ENCODE measurements at places on chromosomes 7 and 10. TPM values are rescaled to one million over a fixed set of nuclear protein-coding genes. Genes with fewer than 3 reads are reported as not detected.

DNA sequence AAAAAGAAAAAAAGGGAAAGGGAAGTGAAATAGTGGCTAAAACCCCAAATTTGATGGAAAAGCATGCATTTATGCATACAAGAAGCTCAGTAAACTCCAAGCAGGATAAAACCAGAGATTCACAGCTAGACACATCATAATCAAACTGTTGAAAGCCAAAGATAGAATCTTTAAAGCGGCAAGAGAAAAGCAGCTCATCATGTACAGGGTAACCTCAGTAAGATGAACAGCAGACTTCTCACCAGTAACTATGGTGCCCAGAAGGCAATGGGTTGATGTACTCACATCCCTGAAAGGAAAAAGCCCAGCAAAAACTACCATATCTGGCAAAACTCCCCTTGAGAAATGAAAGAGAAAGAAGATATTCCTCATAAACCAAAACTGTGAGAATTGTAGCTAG lies 60.4 kb downstream of the TPST1 start:
- H3K27me3 ChIP-seq, result no peaks in the 10 kb centered on the region
- no peaks in the 10 kb centered on the region for H3K36me3 ChIP-seq
- DNase-seq, result no peak
- no peak overlapping the region for H3K27ac ChIP-seq

DNA sequence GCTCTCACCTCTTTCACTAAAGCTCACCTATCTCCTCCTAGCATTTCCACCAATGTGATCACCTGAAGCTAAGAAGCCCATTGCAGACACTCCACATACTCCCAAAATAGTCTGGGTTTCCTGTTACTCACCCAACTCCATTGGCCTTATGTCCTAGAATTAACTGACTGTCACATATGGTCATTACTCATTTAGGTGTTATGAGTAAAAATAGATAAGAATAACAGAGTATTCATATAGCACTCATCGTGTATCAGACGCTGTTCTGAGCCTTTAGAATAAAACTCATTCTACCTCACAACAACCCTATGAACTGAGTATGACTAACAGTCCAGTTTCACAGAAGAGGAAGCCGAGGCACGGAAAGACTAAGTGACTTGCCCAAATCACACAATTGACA lies 174.2 kb upstream of the NPVF start:
- H3K4me3 ChIP-seq, result no peak overlapping the region
- no peaks in the 10 kb centered on the region for H3K4me1 ChIP-seq
- H3K27me3 ChIP-seq, result peaks cover 2% of the 10 kb centered on the region
- DNase-seq, result no peak

GRCh38 chr10:31083765-31084184 lies 52.1 kb upstream of the ZNF438 start:
- no peak overlapping the region for H3K27ac ChIP-seq
- H3K27me3 ChIP-seq, result no peaks in the 10 kb centered on the region
- no peaks in the 10 kb centered on the region for H3K4me1 ChIP-seq
- H3K36me3 ChIP-seq, result no peaks in the 10 kb centered on the region
- H3K4me3 ChIP-seq, result no peak overlapping the region

MMD2 gene
- total RNA-seq, result not detected

FOXP2 gene
- 2.1 TPM for total RNA-seq

WNT8B gene
- total RNA-seq, result not detected

- no peaks in the 10 kb centered on the region for H3K27me3 ChIP-seq
- no peak overlapping the region for H3K4me3 ChIP-seq
- H3K27ac ChIP-seq, result no peak overlapping the region
- H3K36me3 ChIP-seq, result no peaks in the 10 kb centered on the region
- no peaks in the 10 kb centered on the region for H3K4me1 ChIP-seq
- no peak for DNase-seq
These were observed 149.8 kb downstream of the CCSER2 start for GRCh38 chr10:84478151-84478550.

PHYHIPL gene
- 0.11 TPM for total RNA-seq

DNA sequence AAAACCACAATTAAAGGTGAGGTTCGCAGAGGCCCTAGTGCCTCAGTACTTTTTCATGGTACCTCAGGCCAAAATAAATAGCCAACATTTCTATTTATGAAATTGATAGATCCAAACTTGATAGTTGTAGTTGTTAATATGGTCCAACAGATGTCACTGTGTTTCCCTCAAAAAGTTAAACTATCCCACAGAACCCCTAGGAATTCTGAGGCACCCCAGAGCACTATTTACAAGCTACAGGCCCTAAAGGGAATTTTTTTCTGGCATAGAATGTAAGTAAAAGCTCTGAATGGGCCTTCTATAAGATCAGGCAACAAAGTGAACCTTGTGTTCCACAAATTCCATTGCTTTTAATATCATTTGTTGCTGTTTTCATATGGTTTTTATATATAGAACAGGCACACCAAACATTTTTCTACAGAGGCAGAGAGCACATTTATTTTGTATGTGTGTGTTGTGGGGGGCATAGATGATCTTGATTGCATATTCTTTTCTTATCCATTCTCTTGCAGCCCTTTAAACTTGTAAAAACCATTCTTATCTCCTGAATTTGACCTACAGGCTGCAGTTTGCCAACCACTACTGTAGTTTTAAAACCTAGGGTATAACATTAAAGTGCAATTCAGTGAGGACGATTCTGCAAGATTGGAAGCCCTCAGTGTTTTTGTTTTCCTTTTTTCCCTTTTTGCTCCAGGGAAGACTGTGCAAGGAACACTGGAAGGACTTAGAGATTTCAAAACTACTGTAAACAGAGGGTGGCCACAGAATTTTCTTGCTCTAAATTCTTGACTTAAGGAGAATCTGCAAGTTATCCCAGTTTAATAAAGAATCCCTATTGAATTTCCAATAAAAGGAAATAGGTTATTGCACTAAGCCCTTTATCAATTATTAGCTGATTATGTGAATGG lies 3.5 kb upstream of the ARL4A start:
- H3K4me3 ChIP-seq, result no peak overlapping the region
- H3K36me3 ChIP-seq, result no peaks in the 10 kb centered on the region
- H3K4me1 ChIP-seq, result peaks cover 4% of the 10 kb centered on the region
- no peaks in the 10 kb centered on the region for H3K27me3 ChIP-seq
- DNase-seq, result no peak

DNA sequence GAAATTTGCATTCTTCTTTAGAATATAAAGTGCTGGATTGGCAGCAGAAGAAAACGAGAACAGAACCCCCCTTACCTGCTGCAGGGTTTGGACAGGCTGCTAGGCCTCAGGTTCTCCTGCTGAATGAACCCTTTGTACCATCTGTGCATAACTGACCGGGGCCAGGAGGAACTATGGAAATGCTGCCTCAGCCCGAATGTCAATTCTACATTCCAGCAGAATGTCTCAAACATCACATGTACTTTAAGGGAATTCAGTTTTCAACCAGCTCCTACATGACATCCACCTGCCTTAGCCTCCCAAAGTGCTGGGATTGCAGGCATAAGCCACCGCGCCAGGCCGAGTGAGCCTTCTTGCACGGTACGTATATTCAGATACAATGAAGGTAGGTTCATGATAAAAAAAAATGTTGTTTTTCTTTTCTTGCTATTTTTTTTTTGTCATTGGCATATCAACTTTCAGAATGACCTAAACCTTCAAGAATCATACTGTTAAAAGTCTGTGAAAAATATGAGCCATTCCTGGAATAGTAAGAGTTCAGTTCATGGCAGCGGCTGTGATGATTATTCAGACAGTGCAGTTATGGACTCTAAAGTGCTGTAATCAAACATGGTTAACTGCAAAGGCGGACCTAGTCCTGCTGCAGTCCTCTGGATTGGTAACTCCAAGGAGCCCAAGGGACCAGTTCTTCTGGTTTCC lies 84.4 kb upstream of the TNS3 start:
- H3K4me1 ChIP-seq, result peaks cover 32% of the 10 kb centered on the region
- H3K27me3 ChIP-seq, result no peaks in the 10 kb centered on the region
- no peak overlapping the region for H3K4me3 ChIP-seq
- no peaks in the 10 kb centered on the region for H3K36me3 ChIP-seq

DNA sequence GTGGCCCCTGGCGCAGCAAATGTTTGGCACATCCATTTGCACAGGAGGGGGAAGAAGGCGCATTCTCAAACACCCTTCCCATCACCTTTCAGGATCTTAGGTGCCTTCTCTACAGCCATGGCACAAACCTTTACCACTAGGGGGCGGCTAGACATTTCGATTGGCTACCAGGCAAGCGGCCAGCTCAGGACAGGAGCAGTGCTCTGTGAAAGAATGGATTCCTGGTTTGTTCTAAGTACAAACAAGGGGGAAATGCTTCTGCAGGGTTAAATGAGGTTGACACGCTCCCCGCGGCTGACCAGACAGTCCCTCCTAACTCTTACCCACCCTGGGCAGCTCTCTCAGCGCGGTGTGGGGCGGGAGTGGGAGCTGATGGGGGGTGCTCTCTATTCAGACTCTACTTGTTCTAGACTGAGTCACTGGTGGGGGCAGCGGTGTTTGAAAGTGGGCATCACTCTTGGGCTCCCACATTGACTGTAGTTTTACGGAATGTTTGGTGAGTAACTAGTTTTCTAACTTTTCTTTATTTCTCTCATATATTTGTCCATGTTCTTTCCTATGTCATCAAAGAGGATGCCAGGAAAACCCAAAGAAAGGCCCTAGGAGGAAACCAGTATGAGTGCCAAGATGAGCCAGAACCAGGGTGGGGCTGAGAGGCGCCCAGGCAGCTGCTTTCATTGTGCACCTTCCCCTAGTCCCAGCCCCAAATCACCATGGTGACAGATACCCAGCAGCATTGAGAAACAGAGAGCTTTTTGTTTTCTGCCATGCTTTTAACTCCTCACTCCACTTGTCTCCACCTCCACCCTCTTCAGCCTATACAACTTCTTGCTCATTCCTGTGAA lies 61.4 kb upstream of the GPR158 start:
- H3K4me3 ChIP-seq, result no peak overlapping the region
- H3K27me3 ChIP-seq, result no peaks in the 10 kb centered on the region
- no peaks in the 10 kb centered on the region for H3K36me3 ChIP-seq
- no peak overlapping the region for H3K27ac ChIP-seq
- no peak for DNase-seq

- no peaks in the 10 kb centered on the region for H3K36me3 ChIP-seq
- DNase-seq, result no peak
- H3K4me1 ChIP-seq, result peaks cover 6% of the 10 kb centered on the region
- peak overlapping the region; percentile 100 for H3K27ac ChIP-seq
- no peaks in the 10 kb centered on the region for H3K27me3 ChIP-seq
- H3K4me3 ChIP-seq, result peak overlapping the region; percentile 81
These were observed 4.1 kb upstream of the KMT2E start for GRCh38 chr7:105009667-105010503.

- H3K4me3 ChIP-seq, result no peak overlapping the region
- DNase-seq, result no peak
- no peaks in the 10 kb centered on the region for H3K27me3 ChIP-seq
- no peaks in the 10 kb centered on the region for H3K36me3 ChIP-seq
- H3K4me1 ChIP-seq, result peaks cover 10% of the 10 kb centered on the region
These were observed 16.9 kb upstream of the GGCT start for GRCh38 chr7:30521532-30521931.

- no peak for DNase-seq
- no peaks in the 10 kb centered on the region for H3K36me3 ChIP-seq
- no peak overlapping the region for H3K4me3 ChIP-seq
- H3K27ac ChIP-seq, result no peak overlapping the region
- H3K4me1 ChIP-seq, result no peaks in the 10 kb centered on the region
These were observed 6.1 kb upstream of the OLAH start for GRCh38 chr10:15037691-15038090.

PTPN20 gene
- 0.26 TPM for total RNA-seq

DNA sequence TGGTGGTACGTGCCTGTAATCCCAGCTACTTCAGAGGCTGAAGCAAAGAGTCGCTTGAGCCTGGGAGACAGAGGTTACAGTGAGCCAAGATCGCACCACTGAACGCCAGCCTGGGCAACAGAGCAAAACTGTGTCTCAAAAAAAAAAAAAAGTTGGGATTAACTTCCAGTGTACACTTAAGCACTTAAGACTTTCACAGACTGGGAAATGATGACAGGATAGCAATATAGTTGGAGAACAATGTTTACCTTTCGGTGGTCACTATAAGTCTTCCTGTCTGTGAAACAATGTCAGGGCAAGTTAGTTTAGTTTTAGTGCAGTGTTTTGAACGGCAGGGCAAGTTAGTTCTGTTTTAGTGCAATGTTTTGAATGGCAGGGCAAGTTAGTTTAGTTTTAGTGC lies 130.2 kb downstream of the TPST1 start:
- H3K27ac ChIP-seq, result no peak overlapping the region
- H3K4me3 ChIP-seq, result no peak overlapping the region
- no peaks in the 10 kb centered on the region for H3K4me1 ChIP-seq
- DNase-seq, result no peak

DNA sequence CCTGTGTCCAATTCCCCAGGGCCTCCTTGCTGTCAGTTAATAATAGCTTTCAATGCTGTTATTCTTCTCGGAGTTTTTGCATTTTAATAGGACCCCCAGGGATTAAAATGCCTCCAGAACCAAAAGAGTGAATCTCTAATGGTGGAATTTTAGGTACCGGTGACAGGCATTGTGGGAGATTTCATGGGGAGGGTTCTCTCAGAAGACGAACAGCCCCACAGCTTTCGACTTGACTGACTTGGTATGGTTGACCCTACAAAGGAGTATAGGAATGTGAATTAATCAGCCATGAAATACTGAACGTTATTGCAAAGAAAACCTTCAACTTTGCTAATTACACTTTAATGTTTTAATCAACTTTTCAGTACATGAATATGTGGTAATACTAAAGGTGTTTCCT lies 206.3 kb upstream of the FZD8 start:
- H3K4me1 ChIP-seq, result no peaks in the 10 kb centered on the region
- no peak overlapping the region for H3K4me3 ChIP-seq
- no peaks in the 10 kb centered on the region for H3K36me3 ChIP-seq
- no peak overlapping the region for H3K27ac ChIP-seq
- DNase-seq, result no peak
- H3K27me3 ChIP-seq, result no peaks in the 10 kb centered on the region

LIPA gene
- total RNA-seq, result 33.8 TPM

DNA sequence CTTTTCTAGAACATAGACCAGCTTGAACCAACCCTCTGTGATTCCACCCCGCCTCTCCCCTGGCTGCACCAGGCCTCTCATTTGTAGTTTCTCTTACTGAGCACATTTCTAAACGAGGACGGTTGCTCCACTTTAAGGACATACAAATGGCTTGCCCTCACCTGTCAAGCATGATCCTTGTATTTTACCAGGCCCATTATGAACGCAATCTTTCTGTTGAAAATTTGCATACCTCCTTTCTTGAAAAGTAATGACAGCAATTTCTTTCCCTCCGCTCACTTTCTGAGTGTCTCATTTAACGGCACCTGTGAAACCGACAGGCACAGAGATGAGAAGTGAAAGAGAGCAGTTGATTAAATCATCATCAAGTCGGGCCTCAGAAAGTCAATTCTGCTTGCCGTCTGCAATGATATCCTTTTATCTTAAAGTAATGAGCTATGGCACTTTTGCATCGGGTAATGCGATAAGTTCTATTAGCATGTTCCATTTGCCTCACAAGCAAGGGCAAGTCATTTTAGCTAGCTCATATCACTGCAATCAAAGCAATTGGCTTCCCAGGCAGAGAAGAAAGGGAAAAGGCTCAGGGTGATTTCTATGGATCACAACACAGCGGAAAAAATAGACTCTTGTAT lies 705.6 kb upstream of the GALNT17 start:
- H3K4me3 ChIP-seq, result no peak overlapping the region
- H3K27ac ChIP-seq, result no peak overlapping the region
- no peaks in the 10 kb centered on the region for H3K27me3 ChIP-seq
- DNase-seq, result no peak
- no peaks in the 10 kb centered on the region for H3K4me1 ChIP-seq
- no peaks in the 10 kb centered on the region for H3K36me3 ChIP-seq

Data from GM12878 (cell line).